Esophagus squamous epithelium (tissue), 5 donors: ENCODE measurements at places on chromosomes 3 and 15.

GRCh38 chr3:129612534-129613366 lies 6.3 kb upstream of the PLXND1 start:
- no peak for DNase-seq

- DNase-seq = no peak
Observed at GRCh38 chr15:40340038-40340739, 550 bp downstream of the CCDC9B start.

- no peak for DNase-seq
Observed at GRCh38 chr15:96327155-96327741, 3.3 kb upstream of the NR2F2 start.

- no peak for DNase-seq
Observed at GRCh38 chr3:108546692-108547091, 36.3 kb upstream of the MYH15 start.

DNA sequence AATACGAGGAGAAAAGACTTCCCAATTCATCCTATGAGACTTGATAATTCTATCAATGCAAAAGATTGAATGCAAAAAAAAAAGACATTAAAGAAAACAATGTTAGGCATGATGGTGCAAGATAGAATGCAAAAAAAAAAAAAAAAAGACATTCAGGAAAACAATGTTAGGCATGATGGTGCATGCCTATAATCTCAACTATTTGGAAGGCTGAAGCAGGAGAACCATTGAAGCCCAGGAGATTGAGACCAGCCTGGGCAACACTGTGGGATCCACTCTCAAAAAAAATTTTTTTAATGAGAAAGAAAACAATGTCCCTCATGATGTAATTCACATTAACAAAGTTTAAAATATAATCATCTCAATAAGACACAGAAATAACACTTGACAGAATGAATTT lies 75.9 kb downstream of the MYO9A start:
- no peak for DNase-seq

- DNase-seq = no peak
Observed at GRCh38 chr15:62365795-62366442, 200.8 kb upstream of the C2CD4B start.

DNA sequence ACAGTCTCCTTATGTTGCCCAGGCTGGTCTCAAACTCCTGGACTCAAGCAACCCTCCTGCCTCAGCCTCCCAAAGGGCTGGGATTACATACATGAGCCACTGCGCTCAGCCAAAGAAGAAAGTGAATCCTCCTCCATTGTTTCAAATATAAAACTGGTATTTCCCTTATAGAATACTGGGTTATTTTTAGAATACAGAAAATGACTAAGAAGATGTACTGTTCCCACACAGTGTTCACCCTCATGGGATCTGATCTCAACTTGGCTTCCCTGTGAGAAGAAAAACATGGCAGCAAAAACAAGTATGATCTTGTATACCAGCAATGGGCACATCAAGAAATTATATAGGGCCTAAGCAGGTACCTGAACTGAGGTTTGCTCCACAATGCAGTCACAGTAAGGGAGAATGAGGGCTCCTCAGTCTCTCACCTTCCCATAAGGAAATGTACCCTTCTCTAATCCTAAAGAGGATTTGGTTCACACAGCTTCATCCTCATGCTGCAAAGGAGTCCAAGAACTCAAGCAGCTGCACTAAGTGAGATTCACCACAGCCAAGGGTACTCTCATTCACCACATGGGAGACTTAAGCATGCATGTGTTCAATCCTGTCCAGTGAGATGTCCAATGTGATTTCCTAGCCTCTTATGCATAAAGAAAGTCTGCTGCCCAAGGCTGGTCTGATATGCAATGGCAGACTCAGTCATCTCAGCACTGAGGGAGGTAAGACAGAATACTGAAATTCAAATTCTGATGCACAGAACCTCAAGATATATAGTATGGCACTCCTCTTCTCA lies 25.8 kb downstream of the USP4 start:
- no peak for DNase-seq

DNA sequence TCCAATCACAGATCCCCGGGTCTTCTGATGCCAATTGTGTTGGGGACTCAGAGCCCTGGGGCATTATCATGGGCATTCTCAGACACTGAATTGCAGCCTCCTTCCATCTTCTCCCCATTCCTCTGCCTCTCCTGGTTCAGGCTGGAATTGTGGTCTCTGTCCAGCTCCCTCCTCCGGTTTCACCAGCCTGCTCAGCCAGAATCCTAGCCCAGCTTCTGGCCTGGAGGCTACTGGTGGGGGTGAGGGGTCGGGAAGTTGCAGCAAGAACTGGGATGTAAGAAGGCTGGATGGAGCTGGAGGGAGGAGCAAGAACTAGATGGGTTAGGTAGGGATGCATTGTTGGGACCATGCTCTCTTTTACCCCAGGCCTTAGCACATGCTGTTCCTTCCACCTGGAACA lies 53.5 kb downstream of the TLE3 start:
- no peak for DNase-seq

DNA sequence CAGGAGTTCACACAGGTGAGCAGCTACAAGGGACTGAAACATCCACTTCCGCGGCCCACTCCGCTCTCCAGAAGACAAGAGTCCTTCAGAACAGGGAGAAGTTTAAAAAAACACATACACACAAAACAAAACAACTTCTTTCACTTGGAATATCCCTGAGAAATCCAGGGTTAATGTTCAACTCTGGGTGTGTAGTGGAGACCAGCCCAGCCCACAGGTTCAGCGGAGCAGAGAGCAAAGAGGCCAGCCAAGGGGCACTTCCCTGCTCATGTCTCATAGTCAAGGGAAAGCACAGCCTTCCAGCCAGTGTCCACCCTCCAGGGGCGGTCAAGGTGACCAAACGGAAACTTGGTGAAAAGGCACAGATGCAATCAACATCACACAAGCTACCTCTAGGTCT lies 41.6 kb downstream of the WNT5A start:
- DNase-seq = no peak

- DNase-seq = no peak
Observed at GRCh38 chr15:76935620-76936019, 4.1 kb downstream of the RCN2 start.

- DNase-seq = no peak
Observed at GRCh38 chr3:169623971-169624370, 39.5 kb downstream of the MECOM start.

DNA sequence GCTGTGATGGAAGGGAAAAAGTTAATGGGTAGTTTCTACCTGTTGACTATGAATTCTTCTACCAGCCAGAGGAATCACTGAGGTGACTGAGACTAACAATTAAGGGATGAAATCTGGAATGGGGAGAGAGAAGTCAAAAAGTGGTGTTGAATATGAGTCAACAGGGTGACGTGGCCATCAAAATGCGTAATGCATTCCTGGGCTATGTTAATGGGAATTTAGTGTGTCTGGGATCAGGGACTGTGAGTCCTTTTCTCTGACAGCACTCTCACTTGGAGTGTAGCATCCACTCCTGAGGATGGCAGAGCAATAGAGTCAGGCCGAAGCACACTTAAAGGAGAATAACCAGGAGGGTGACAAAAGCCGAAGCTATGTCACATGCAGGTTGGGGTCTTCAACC lies 60.4 kb downstream of the MESD start:
- DNase-seq = no peak

GRCh38 chr15:78092261-78093041 lies at the start of gene SH2D7:
SH2D7 (plus strand) TSS chr15:78092561; CDS start chr15:78092585, 24 bp downstream.
- no peak for DNase-seq

GRCh38 chr3:71956069-71956340 lies 171.1 kb upstream of the PROK2 start:
- no peak for DNase-seq

GRCh38 chr3:65083240-65083639 lies 395.4 kb upstream of the ADAMTS9 start:
- no peak for DNase-seq

GRCh38 chr15:100711516-100712021 lies 109.2 kb downstream of the ASB7 start:
- DNase-seq = no peak

GRCh38 chr15:85770096-85771041 lies 24.4 kb downstream of the KLHL25 start:
- DNase-seq = no peak

- no peak for DNase-seq
Observed at GRCh38 chr15:55530861-55531313, 22.9 kb upstream of the DNAAF4 start.

- DNase-seq = no peak
Observed at GRCh38 chr3:178669022-178669601, 132.9 kb downstream of the KCNMB2 start.

DNA sequence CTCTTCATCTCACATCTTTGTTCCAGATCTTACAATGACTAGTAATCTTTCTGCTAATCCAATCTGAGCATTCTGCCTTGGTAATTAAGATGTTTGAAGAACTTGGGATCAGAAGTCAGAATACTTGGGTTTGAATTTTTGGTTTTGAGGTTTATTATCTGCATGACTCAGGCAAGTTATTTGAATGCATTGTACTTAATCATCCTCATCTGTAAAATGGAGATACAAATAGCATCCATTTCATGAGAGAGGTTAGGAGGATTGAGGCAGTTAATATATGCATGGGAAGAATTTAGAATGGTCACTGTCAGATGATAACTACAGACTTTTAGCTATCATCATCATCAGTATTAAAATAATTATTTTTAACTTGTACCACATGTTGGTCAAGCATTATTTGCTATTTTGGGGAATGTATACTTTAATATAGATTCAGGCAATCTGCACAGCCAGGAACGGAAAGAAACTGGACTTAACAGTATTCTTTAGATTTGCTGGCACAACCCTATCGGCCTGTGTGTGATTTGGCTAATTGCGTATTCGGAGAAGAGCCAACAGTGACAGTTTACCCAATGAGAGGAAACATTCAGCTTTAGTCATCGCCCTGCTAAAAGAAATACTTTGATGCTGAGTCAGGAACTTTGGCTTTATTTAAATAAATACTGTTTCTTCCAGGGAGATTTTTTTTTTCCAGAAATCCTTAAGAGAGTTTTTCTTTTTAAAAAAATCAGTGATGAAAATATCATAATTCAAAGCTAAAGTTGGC lies 600.0 kb downstream of the ROBO1 start:
- DNase-seq = no peak

GRCh38 chr15:78420766-78421165 lies 17.2 kb upstream of the IREB2 start:
- DNase-seq = no peak

- DNase-seq = no peak
Observed at GRCh38 chr15:57545995-57546394, 45.7 kb upstream of the MYZAP start.

GRCh38 chr3:45923755-45924154 lies 19.5 kb upstream of the CXCR6 start:
- no peak for DNase-seq

DNA sequence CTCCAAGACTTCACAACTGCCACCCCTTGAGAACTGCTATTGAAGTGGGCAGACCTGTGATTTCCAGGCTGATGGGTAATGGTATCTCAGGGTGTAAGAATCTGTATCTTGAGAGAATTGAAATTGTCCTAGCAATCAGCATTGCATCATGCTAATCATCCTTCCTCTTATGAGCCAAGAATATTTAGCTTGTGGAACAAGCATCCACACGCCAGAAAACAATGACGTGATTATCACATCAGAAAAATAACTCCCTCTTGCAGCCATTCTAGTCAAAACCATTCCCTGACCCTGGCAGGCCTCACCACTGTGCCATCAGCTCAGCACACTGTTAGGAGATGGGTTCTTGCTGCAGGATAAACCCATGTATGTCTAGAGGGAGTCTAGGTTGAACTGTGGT lies 6.7 kb downstream of the BCL2L10 start:
- DNase-seq = no peak

DNA sequence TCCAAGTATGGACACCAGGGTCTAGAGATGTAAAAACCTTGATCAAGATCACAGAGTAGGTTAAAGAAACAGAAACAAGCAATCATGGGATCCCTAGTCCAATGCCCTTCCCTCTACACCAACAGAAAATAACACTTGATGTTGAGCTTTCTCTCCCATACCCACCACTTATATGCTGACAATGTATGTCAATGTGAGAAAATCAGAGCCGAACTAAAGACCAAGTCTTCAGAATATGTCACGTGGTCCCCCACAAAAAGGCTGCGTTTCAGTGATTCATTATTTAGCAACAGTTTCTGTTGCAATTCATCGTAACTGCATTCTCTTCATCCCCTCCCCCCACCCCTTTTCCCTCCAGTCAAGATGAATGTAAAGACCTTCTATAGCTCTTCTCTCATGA lies 278.9 kb upstream of the STT3B start:
- DNase-seq = no peak

- DNase-seq = no peak
Observed at GRCh38 chr3:160047876-160048275, 59.2 kb downstream of the IL12A start.

DNA sequence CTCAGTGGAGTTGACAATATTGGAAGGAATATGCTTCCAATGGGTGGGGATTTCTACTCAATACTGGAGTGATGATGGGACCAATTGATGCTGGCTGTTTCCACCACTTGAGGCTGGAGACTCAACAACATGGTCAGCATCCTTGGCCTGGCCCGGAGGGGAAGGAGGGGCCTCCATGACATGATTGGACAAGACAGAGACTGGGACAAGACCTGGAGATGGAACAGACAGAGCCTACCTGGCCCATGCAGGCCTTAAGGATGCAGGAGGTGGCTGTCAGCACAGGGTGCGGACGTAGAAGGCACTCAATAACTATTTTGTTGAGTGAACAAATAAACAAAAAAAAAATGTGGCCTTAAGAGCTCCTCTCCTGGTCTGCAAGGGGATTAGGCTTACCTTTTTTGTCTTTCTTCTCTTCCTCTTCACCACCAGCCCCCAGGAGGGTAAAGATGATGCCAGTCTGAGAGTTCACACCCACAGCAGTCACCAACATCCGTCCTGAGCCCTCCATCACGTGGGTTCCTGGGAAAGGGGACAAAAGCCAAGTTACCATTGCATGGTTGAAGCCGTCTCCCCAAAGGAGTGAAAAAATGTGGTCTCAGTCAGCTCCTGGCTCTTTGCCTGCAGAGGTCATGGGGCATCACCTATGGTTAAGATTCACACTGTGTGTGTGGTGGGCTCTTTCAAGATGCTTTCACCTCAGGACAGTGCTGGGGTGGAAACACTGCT lies 67.1 kb upstream of the SEC13 start:
- no peak for DNase-seq

DNA sequence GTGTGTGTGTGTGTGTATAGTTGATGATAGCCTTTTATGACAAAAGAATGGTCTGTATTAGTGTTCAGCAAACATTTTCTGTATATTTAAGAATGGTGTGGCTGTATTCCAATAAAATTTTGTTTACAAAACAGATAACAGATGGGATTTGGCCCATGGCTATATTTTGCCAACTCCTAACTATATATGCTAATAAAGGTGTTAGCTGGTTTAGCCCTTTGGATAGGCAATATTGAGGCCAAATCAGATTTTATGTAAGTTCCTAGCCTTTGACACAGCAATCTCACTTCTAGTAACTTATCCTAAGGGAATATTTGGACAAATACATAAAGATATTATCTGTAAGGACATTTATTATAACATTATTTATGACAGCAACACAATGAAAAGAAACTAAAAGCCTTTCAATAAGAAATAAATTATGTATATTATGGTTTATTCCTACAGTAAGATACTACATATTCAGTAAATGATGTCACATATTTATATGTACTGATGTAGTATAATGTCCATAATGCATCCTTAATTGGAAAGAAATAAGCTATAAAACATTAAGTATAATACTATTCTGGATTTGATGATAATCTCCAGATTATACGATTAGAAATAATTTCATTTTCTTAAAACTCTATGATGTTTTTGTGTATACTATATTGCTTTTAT lies 264.0 kb downstream of the RBMS3 start:
- no peak for DNase-seq

- no peak for DNase-seq
Observed at GRCh38 chr15:28904541-28905315, 19.0 kb downstream of the APBA2 start.

GRCh38 chr3:123365450-123366143 lies 83.3 kb downstream of the ADCY5 start:
- DNase-seq = no peak

GRCh38 chr3:43892526-43892925 lies 201.8 kb downstream of the ABHD5 start:
- DNase-seq = no peak
